Kidney (tissue), 22 donors: ENCODE measurements at places on chromosomes 3 and 15. TPM values are rescaled to one million over a fixed set of nuclear protein-coding genes. Genes with fewer than 3 reads are reported as not detected.

The CNTN6 gene
- total RNA-seq, result 0.25 TPM

The ROBO2 gene
- total RNA-seq, result 1.3 TPM

The MEGF11 gene
- total RNA-seq, result 41.8 TPM

The CD200 gene
- total RNA-seq, result 16.8 TPM

The IL17RE gene
- total RNA-seq, result 8.5 TPM

The CILP gene
- total RNA-seq, result 1.5 TPM

The TF gene
- 1.4 TPM for total RNA-seq

The DLEC1 gene
- 3.3 TPM for total RNA-seq

The DUOX2 gene
- 0.28 TPM for total RNA-seq

The NR2E3 gene
- 0.19 TPM for total RNA-seq

The CDHR4 gene
- 0.54 TPM for total RNA-seq

The SLC22A13 gene
- 0.16 TPM for total RNA-seq

The GOLGA8M gene
- 4.9 TPM for total RNA-seq

The KNL1 gene
- 1.1 TPM for total RNA-seq

The SLC51B gene
- total RNA-seq, result 2.9 TPM

The STRA6 gene
- 2.0 TPM for total RNA-seq
